ENCODE measurements at places on chromosomes 7 and 10. TPM values are rescaled to one million over a fixed set of nuclear protein-coding genes. Genes with fewer than 3 reads are reported as not detected.

The PAX4 gene
- total RNA-seq: not detected

The PRF1 gene
- not detected for total RNA-seq

The IL6 gene
- total RNA-seq: 9.4 TPM

The TDRD1 gene
- total RNA-seq: not detected

The AMPH gene
- 3.1 TPM for total RNA-seq

The ST7 gene
- 36.8 TPM for total RNA-seq

The DYNC1I1 gene
- 4.4 TPM for total RNA-seq

The CDHR1 gene
- not detected for total RNA-seq

The HYAL4 gene
- not detected for total RNA-seq

The PLCE1 gene
- 2.3 TPM for total RNA-seq

The CREB5 gene
- total RNA-seq: 10.5 TPM

The EBLN1 gene
- 0.17 TPM for total RNA-seq

The OR6B1 gene
- total RNA-seq: not detected

The MBL2 gene
- total RNA-seq: not detected

The SFTPA2 gene
- total RNA-seq: 0.15 TPM

The KLF14 gene
- not detected for total RNA-seq

The SEC31B gene
- total RNA-seq: 0.34 TPM

The C10orf67 gene
- 0.05 TPM for total RNA-seq

The STK31 gene
- not detected for total RNA-seq

The SFTPA1 gene
- not detected for total RNA-seq

The PIK3AP1 gene
- 4.5 TPM for total RNA-seq

The GPC2 gene
- 2.8 TPM for total RNA-seq

The CRYGN gene
- total RNA-seq: not detected

The ERVW-1 gene
- total RNA-seq: 0.02 TPM

The VSIR gene
- total RNA-seq: 17.1 TPM

The ABCA13 gene
- not detected for total RNA-seq

The ADGRA1 gene
- not detected for total RNA-seq

The IFIT1B gene
- 0.37 TPM for total RNA-seq

The HACD1 gene
- 37.5 TPM for total RNA-seq

The SPACDR gene
- not detected for total RNA-seq

The PDK4 gene
- 1.1 TPM for total RNA-seq

The FAM131B gene
- total RNA-seq: 0.79 TPM

The SFXN4 gene
- 18.5 TPM for total RNA-seq

The RHOBTB1 gene
- total RNA-seq: 5.5 TPM

The STOX1 gene
- 0.30 TPM for total RNA-seq

The TIMM23 gene
- 145 TPM for total RNA-seq

The BHLHA15 gene
- total RNA-seq: not detected

The PDLIM1 gene
- total RNA-seq: 55.3 TPM

The TMEM273 gene
- total RNA-seq: not detected

The GIMAP6 gene
- not detected for total RNA-seq

The C10orf143 gene
- not detected for total RNA-seq

The UTF1 gene
- total RNA-seq: not detected

The GALNT17 gene
- not detected for total RNA-seq

The AKR1C3 gene
- total RNA-seq: 9.6 TPM

The MKX gene
- 0.64 TPM for total RNA-seq

The SPDYE16 gene
- 0.22 TPM for total RNA-seq

The GPR141 gene
- not detected for total RNA-seq

The CCDC7 gene
- total RNA-seq: 1.8 TPM

The MRLN gene
- not detected for total RNA-seq

The TEX36 gene
- 0.10 TPM for total RNA-seq

Data from M059J (cell line).